Amygdala (tissue), 56 donors: ENCODE measurements at places on chromosomes 2 and 18.

GRCh38 chr2:124309563-124310138 is 284.6 kb downstream of the CNTNAP5 start:
- DNase-seq, result no peak

DNA sequence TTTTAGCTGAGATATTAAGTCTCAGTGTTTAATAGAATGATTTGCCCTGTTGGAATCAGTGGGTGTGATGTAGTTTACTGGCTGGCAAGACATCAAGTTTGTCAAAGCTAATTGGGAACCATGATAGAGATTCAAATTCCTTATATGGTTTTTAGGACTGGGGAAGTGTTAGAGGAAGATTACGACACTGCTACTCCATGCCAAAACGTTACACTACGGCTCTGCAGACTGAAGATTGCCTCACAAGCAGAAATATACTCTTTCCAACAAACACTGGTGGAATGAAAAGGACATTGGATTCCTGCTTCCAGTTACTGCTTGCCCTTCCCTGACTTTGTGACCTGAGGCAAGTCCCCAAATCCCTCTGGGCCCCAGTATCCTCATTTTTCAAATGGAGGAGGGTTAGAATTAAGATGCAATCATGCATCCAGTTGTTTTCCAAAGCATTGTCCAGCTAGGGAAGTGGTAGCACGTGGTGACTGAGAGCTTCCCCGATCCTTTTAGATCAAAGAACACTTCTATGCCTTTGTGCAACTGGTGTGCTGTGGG is 147.6 kb downstream of the CDC42EP3 start:
- no peak for DNase-seq

DNA sequence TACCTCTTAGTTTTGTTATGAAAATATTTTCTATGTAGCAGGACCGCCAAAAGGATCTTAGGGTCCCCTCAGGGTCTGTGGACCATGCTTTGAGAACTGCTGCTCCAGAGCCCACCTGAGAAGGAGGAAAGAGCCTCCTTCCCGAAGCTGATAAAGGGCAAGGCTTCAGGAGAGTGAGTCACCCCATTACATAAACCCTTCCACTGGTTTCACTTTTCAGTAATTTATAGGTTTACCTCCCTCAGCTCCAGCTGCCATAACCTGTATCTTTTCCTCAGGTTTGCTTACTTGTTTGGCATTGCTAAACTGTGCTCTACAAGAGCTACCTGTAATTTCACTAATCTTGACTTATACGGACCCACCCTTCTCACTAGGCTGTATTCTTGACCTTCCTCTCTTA is 6.6 kb downstream of the TTLL4 start:
- DNase-seq, result no peak

DNA sequence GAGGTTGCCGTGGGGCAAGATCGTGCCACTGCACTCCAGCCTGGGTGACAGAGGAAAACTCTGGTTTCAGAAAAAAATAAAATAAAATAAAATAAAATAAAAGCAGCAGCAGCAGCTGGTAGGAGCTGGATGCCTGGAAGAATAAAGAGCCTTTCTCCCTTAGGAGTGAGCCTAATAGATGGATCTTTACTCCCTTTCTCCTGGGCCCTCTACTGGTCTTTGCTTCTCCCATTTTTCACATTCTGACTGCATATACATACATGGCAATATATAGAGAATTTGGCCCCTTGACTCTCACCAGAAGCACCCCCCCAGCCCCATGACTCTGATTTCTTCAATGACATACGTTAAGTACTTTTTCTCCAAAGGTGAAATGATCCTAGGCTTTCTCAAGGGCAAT is 9.8 kb upstream of the MALT1 start:
- no peak for DNase-seq
